ENCODE measurements at places on chromosomes 11 and 22. TPM values are rescaled to one million over a fixed set of nuclear protein-coding genes. Genes with fewer than 3 reads are reported as not detected.

MMP12 gene
- total RNA-seq = not detected

H19 gene
- total RNA-seq = not detected

MRGPRG gene
- total RNA-seq = not detected

OR8A1 gene
- not detected for total RNA-seq

PRSS23 gene
- total RNA-seq = 0.48 TPM

OR51B5 gene
- total RNA-seq = not detected

PELI3 gene
- total RNA-seq = 8.3 TPM

OR5B3 gene
- total RNA-seq = not detected

UCP3 gene
- 3.6 TPM for total RNA-seq

MS4A1 gene
- not detected for total RNA-seq

TREH gene
- not detected for total RNA-seq

DEUP1 gene
- total RNA-seq = not detected

MEI1 gene
- total RNA-seq = 37.0 TPM

SYT13 gene
- not detected for total RNA-seq

MYO18B gene
- 1.3 TPM for total RNA-seq

GP1BB gene
- not detected for total RNA-seq

CDHR5 gene
- 0.07 TPM for total RNA-seq
